ENCODE measurements at places on chromosomes 6 and 20. TPM values are rescaled to one million over a fixed set of nuclear protein-coding genes. Genes with fewer than 3 reads are reported as not detected.

DNA sequence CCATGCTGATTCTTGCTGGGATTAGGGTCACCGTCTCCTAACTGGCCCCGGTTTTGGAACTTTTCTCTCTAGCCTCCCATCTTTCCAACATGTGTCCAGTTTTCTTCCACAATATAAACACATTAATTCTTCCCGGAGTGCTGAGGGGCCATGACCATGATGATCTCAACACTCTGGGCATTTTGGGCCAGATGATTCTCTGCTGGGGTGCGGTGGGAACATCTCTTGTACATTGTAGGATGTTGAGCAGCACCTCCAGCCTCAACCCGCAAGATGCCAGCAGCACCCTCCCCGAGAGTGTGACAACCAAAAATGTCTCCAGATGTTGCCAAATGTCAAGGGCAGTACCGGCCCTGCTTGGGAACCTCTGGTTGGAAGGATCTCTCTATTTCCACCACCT lies 164.8 kb downstream of the TFAP2C start:
- no peak for DNase-seq

Gene RNF39
- polyA plus RNA-seq, result 1.8 TPM

Gene WFDC12
- polyA plus RNA-seq, result not detected

DNA sequence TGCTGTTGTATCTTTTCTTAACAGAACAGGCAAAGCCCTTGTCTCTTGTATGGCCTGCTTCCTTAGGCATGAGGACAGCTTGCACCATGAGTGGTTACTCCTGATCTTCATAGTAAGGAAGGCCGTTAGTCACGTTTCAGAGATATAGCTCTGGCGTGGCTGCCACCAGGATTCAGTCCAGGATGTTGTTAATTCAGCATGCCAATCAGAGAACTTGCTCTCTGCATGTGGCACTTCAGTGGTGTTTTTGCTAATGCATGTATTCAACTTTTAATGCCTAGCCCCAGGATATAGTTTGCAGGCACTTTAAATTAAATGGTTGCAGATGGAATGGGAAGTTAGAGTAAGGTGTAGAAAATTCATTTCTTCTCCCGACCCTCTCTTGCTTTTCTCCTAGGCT lies 20.0 kb downstream of the ARFGEF2 start:
- DNase-seq, result no peak

- no peak for DNase-seq
These were observed 75.8 kb downstream of the ADGRB3 start for GRCh38 chr6:68710916-68711315.

Measured in renal pelvis (tissue), 12 donors.